ENCODE measurements at places on chromosomes 11 and 22.

DNA sequence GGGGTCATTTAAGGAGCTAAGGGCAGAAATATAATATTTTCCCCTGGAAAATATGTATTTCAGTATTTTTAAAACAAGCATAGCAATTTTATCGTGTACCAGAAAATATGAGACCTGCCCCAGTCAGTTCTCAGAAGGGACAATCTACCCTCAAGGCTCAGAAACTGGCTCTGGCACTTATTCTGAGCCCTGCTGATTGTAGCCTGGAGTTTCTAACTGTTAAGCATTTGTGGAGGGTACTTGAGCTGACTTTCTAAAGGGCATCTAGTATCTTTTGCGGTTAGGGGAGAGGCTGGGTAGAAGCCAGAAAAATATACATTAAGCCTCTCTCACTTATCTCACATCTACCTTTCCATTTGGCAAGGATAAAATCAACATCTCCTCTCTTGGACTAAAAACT, 71.3 kb upstream of the FSHB start:
- no peak for DNase-seq

- no peak for DNase-seq
Observed at GRCh38 chr22:29456211-29456671, 17.9 kb downstream of the RFPL1 start.

- no peak for DNase-seq
Observed at GRCh38 chr11:86156397-86156955, 87.6 kb upstream of the PICALM start.

GRCh38 chr11:2275334-2276279, 5.2 kb upstream of the ASCL2 start:
- no peak for DNase-seq

- DNase-seq: peak; percentile 12
Observed at GRCh38 chr22:48894064-48894671, 933.5 kb downstream of the BRD1 start.

GRCh38 chr11:2443881-2444820, at the start of gene TRPM5:
Gene TRPM5 (minus strand): TSS chr11:2444514. CDS start chr11:2423036, 21,478 bp downstream.
- DNase-seq: peak; percentile 83

DNA sequence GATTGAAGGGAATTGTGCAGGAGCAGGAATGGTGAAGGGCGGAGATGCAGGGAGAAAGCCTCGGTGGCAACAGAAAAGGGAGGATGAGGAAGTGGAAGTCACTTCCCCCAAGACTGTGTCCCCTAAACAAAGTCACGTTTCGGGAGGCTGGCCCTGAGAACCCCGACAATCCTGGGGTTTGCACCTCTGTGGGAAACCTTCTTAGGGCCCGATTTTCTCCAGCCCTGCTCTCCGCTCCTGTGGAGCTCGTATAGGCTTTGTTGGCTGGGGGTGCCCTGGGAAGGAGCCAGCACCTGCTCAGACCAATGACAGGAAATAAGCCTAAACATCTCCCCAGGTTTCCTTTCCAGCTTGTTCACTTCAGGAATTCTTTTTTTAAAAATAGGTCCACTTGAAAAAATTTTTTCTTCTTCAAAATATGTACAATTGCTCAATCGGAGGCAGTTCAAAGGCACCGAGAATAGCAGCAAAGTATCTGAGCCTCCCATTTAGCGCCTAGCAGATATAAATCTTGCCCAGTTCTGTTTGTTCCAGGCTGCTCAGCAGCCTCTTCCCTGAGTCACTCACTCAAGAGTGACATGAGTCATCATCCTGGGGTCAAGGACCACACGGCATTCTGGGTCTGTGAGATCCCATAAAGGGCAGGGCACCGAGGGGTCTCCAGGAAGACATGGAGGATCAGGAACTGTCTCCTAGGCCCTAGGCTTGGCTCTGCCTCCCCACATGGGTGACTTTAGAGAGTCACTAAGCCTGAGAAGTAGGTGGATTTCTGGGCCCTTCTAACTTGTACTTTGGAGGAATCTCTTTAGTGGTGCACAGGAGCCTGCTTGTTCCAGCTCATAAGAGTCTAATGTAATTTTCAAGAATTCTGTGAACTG, 34.0 kb downstream of the IRAG1 start:
- no peak for DNase-seq

- no peak for DNase-seq
Observed at GRCh38 chr22:37182101-37182948, 5.7 kb downstream of the C1QTNF6 start.

- no peak for DNase-seq
Observed at GRCh38 chr11:12066056-12066798, 44.2 kb upstream of the MICAL2 start.
